BJ (cell line): ENCODE measurements at places on chromosomes 4 and X. TPM values are rescaled to one million over a fixed set of nuclear protein-coding genes. Genes with fewer than 3 reads are reported as not detected.

- no peak for DNase-seq
Observed at GRCh38 chr4:109303140-109303496, 660 bp upstream of the COL25A1 start.

- no peak for DNase-seq
Observed at GRCh38 chr4:60313611-60314178, 886.4 kb upstream of the ADGRL3 start.

GRCh38 chr4:56169061-56169460 is 218.2 kb downstream of the AASDH start:
- no peak for DNase-seq

GRCh38 chr4:30768277-30768676 is 48.1 kb downstream of the PCDH7 start:
- no peak for DNase-seq

DNA sequence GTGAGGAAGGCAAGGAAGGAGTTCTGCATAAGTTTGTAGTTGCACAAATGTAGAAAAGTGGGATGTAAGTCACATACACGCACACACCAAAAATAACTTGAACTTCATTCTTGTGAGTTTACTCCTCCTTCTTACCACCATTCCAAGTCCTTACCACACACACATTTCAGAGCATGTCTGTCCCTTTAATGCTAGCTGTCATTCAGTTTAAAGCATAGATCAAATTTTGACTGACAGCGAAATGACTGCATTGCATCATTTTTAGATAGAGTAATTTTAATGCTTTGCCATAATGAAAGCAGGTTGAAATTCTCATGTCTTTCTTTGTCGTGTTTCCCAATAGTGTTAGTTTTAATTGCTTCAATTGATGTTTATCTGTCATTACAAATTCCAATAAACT is 629.6 kb upstream of the HTR2C start:
- DNase-seq = no peak

DNA sequence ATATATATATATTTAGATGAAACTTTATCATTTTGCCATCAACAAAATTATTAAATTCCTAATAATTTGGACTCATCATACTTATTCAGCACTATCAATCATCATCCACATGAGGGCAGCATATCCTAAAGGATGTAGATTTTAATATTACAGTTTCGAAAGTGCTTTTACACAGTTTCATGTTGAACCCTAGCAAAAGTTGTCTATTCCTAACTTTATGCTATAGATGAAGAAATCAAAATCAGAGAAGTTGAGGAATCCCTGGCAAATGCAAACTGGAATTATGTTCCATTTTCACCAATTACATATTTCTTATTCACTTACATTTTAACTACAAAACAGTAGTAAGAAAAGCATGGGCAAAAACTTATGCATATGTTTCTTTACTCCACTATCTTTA is 36.6 kb upstream of the UGT2A1 start:
- no peak for DNase-seq

GRCh38 chr4:188661502-188661901 is 522.3 kb downstream of the TRIML1 start:
- DNase-seq = no peak

The IL1RAPL1 gene
- 0.02 and 0.10 TPM in 2 replicates for polyA plus RNA-seq

The SOD3 gene
- polyA plus RNA-seq = 14.9 and 25.7 TPM in 2 replicates

The GLRA2 gene
- not detected in 2 replicates for polyA plus RNA-seq

The ZCCHC18 gene
- polyA plus RNA-seq = 1.5 and 3.2 TPM in 2 replicates
